ENCODE measurements at places on chromosomes 16 and 17. TPM values are rescaled to one million over a fixed set of nuclear protein-coding genes. Genes with fewer than 3 reads are reported as not detected.

The C1QTNF1 gene
- total RNA-seq: 10.8 TPM

The KATNIP gene
- total RNA-seq: 6.9 TPM

The OTOA gene
- 0.13 TPM for total RNA-seq

The SLC13A2 gene
- not detected for total RNA-seq

The NLRC3 gene
- 0.58 TPM for total RNA-seq

The EMP2 gene
- 50.4 TPM for total RNA-seq

The MAP1LC3B gene
- 24.4 TPM for total RNA-seq

The ZG16 gene
- total RNA-seq: not detected

The CCDC78 gene
- 0.18 TPM for total RNA-seq

The MEOX1 gene
- total RNA-seq: 13.8 TPM

The TACO1 gene
- total RNA-seq: 10.2 TPM

GRCh38 chr17:44989552-44990138 is 21.5 kb upstream of the C1QL1 start:
- no peak for DNase-seq

GRCh38 chr17:75411328-75412067 is 6.0 kb upstream of the GRB2 start:
- no peak for DNase-seq

DNA sequence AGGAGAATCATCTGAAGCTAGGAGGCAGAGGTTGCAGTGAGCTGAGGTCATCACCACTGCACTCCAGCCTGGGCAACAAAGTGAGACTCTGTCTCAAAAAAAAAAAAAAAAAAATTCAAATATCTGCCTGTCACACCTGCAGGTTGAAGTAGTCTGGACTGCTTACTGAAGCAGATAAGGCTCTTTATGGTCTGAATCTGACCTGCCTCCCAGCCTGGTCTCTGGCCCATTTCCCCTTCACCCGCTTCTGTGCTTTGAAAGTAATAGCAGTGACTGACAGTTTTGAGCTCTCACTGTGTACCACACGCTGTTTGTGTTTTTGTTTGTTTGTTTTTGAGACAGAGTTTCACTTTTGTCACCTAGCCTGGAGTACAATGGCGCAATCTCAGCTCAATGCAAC is 5.8 kb downstream of the SEZ6L2 start:
- no peak for DNase-seq

DNA sequence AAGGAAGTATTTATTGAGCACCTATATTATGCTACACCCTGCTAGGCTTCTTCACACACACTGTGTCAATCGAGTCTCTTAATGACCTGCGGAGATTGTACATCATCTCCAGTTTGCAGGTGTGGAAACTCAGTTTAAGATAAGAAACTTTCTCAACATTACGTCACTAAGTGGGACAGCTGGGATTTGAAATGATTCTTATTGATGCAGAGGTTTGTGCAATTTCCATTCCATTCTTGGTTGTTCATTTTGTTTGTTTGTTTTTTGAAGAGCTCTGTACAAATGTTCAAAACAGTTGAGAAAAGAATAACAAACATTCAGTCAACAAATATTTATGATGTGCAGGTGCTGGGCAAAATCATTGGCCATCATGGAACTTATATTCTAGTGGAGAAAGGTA is 84.8 kb downstream of the MAP2K6 start:
- DNase-seq: no peak

DNA sequence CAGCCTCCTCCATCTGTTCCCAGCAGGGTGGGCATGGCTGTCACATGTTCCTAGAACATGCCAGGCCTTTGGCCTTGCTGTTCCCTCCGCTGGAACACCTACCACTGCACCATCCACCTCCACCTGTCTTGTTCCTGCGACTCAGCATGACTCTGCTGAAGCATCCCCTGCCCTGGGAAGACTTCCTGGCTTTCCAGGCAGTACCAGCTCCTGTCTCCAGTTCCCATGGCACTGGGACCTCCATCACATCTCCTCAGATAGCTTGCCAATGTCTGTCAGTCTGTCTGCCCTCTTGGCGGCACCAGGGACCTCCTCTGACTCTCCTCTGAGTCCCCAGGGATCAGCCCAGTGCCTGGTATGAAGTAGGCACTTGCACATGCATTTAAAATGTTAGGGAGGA is 15.7 kb downstream of the PDP2 start:
- no peak for DNase-seq

DNA sequence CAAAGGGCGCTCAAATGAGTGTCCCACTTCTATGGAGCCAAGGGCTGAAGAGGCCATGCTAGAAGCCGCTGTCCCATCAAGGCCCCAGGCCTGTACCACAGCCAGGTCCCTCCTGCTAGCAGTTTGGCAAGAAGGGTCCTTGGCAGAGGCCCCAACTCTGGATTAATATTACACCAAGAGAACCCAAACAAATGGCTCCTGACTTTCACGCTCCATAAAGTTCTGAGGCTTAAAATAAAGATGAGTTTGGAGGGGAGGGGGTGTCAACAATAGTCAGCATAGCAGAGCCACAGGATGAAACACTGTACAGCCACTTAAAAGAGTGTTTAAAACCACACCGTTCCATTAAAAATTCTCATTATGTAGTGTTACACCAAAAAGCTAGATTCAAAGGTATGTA is 30.5 kb downstream of the CUEDC1 start:
- peak; percentile 77 for DNase-seq

DNA sequence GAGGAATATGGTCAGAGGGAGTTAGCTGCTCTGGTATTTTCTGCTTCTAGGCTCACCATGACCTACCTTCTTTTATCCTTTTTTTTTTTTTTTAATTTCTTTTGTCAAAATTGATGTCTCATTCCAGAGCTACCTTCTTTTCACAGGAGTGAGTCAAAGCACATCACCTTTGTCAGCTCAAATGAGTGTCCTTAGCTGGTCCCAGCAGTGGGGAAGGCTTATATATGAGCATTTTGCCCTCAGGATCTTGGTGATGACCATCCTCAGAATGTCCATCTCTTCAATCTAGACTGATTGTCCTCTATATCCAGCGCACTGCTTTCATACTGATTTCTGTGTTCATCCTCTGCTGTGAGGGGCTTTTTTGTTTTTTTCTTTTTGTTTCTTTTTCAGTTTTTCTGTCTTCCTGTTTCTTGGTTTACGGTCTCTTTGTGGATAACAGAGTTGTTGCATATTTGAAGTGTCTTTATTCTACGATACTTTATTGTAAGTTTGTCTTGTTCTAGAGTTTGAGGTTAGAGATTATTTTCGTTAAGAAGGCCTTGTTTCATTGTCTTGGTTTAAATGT is 24.9 kb downstream of the CBFB start:
- DNase-seq: no peak

GRCh38 chr17:17812211-17813054 is 24.4 kb downstream of the SREBF1 start:
- DNase-seq: peak; percentile 81

GRCh38 chr17:71360301-71360700 is 760.5 kb upstream of the SOX9 start:
- DNase-seq: no peak

DNA sequence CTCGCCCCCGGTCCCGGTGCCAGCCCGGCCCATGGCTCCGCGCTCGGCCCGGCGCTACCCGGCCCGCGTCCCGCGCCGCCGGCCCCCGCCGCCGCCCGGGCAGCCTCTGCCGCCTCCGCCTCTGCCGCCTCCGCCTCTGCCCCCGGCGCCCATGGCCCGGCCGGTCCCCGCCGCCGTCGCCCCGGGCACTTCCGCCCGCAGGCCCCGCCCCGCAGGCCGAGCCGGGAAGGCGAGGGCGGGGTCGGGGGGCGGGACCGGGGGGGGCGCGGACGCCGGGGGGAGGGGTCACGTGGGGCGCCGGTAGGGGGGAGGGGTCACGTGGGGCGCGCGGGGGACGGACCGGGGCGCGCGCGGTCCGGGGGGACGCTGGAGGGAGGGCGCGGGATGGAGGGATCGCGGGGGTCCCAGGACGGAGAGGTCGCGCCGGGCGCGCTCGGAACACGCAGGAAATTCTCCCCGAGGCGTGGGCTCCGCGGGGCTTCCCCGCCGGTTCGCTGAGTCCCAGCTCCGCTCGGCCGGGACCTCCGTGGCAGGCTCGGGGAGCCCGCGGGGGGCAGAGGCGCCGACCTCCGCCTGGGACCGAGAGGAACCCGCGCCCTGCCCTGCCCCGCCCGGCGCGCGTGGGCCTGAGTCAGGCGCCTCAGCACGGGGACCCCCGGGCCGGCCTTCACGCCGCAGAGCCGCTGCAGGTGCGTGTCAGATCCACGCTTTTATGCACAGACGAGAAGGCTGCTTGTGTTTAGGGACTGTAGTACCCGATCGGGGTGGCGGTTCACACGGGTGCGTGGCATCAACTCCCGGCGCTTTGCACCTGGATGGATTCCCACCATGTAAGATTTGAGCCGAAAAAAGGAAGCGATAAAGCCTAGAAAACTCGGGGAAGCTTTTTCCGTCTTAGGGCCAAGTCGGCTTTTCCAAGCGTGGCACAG is at the start of gene PGAP6:
Gene PGAP6, minus strand, starts transcription at position 190 of the 929 bp plus-strand sequence. Its CDS starts 157 bp downstream, at position 33.
- DNase-seq: peak; percentile 79

- DNase-seq: peak; percentile 65
These were observed 70.9 kb downstream of the PLXDC1 start for GRCh38 chr17:39080421-39081078.

DNA sequence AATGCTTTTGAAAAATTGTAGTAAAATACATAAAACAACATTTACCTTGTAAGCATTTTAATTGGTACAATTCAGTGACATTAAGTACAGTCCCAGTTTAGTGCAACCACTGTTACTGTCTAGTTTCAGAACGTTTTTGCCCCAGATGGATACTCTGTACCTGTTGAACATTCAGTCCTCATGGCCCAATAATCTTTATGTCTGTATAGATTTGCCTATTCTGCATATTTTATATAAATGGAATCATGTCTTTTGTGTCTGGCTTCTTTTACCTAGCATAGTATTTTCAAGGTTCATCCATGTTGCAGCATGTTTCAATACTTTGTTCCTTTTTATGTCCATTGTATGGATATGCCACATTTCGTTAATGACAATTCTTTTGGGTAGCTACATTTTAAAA is 37.2 kb downstream of the TENT4B start:
- no peak for DNase-seq

GRCh38 chr16:85757341-85757822 is 6.5 kb upstream of the C16orf74 start:
- no peak for DNase-seq

- no peak for DNase-seq
These were observed 13.5 kb downstream of the TRIM37 start for GRCh38 chr17:59093145-59093701.

DNA sequence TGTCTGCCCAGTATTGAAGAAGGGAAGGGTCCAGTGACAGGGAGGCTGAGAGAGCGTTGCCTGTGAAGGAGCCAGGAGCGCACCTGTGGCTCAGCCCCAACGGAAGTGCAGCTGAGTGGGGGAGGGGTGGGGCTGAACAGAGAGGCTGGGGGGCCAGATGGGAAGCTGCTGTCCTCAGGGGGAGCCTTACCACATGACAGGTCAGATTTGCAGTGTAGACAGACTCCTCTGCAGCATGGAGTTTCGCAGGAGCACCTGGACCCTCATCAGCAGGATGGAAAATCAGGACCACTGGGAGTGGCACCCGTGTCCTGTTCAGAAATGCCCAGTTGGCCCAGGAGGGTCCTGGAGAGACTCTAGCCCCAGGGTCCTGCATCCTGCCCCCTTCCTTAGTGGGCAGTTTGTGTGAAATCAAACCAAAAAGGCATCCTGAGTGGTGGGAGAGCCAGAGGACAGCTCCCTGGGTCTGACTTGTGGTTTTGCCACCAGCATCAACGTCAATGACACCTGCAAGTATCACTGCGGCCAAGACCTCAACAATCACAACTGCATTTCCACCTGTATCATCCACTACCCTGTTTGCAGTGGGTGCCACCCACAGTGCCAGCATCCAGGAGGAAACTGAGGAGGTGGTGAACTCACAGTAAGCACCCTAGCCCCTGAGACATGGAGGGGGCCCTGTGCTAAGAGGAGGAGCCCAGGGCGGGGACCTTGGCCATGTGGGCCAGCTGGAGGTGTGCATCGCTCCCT is 7.8 kb downstream of the CD300A start:
- DNase-seq: no peak

- no peak for DNase-seq
These were observed 4.8 kb downstream of the TNP2 start for GRCh38 chr16:11264155-11264832.

DNA sequence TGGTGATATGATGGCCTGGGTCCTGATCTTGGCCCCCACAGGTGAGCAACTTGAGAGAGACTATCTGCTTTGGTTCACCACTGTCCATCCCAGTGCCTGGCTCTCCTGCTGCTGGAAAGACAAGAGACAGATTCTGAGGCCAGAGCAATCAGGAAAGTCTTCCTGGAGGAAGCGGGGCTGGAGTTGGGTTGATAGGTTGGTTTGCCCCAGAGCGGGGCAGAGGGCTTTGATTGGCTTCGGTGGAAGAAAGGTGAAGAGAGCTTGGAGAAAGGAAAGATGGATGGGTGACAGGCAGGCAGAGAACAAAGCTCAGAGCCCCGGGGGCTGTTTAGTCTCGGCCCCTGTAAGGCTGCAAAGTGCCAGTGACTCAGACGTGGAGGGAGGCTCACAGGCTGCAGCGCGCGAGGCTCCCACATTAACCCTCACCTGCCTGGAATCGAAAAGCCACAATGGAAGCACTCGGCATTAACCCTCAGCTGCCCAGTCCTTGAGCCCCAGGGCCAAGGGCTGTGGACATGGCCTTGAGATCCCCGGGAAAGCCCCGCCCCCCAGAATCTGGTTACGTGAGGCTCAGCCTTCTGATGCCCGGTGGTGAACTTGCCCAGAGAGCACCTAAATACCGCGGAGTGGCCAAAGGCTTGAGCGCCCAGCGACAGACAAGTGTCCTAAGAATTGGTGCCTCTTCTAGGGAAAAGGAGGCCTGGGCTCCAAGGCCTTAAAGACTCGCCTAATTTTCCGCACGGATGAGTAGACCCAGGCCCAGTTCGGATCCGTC is 996 bp upstream of the CPNE2 start:
- DNase-seq: peak; percentile 45

GRCh38 chr16:24535827-24536226 is 3.5 kb upstream of the RBBP6 start:
- DNase-seq: no peak

DNA sequence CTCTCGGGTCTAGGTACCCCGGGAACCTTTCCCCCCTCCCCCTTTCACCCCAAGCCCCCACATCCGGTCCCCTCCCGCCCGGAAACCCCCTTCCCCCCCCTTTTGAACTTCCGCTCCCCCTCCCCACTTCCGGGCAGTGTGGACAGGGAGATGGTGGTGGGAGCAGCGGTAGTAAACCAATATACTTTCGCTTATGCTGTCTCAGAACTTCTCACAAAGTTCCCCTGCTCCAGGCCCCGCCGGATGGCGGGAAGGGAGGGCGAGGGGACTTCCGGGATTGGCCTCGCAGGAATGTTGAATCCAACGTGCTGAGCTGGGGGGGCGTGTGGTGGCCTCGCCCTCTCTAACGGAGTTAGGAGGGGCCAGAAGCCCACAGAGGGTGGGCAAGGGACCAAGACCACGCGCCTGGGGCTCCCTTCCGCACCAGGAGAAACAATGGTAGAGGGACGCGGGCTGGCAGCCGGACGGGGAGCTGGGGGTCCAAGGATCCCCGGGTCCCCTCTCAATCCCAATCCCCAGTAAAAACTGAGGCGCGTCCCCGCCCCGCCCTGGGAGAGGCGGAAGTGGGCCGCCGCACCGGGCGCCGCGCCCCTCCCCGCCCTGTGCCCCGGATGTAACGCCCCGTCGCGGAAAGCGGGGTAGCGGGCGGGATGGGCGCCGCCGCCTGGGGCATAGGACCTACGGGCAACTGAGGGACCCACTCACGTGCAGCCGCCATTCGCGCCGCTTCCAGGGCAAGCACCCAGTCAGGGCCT is 742 bp downstream of the PFN1 start:
- peak; percentile 82 for DNase-seq

- no peak for DNase-seq
These were observed 113.8 kb downstream of the OR1D5 start for GRCh38 chr17:2949469-2950044.

- DNase-seq: peak; percentile 92
These were observed 27.3 kb downstream of the LASP1 start for GRCh38 chr17:38897176-38897575.

GRCh38 chr16:3520841-3521240 is 20.0 kb downstream of the CLUAP1 start:
- DNase-seq: peak; percentile 74
